Stimulated activated CD4-positive, alpha-beta T cell treated with anti-CD3 and anti-CD28 coated beads, Interleukin-1b, Interleukin-23, amount 100 ng/mL, for 1 hour (primary cell): ENCODE measurements at places on chromosomes 1 and 21.

- no peak for DNase-seq
Measured at GRCh38 chr1:30151826-30152225, 571.6 kb downstream of the MATN1 start.

DNA sequence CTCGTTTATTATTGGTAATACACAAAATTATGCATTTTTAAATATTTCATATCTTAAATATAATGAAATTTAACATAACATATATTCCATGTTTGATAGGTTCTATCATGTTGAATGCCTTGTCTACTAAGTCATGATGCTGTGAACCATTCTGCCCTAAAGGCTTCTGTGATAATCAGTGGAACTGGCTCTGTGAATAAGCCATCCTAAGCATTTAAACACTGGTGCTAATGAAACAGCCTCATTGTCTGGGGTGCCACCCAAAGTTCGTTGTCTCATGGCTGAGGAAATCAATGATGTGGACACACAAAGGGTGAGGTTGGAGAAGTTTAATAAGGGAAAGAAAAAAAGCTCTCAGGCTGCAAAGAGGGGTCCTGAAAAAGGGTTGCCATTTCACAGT is 264.7 kb upstream of the ZRANB2 start:
- no peak for DNase-seq

GRCh38 chr1:201482755-201483154 is 13.8 kb upstream of the PHLDA3 start:
- no peak for DNase-seq

DNA sequence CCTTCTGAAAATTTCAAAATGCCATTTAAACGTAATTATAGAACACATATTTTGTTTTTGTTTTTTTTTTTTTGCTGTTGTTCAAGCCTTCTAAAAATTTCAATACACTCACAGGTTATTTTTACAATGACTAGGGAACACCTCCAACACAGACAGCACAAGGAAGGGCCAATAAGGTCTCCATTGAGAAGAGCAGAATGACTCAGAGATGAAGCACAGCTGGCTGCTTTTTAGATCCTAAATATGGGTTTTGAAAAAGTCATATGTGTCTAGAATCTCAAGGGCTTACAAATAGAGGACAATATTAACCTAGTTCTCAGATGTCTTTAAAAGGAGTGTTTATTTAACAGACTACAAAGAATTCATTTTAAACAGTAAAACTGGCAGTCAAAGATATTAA is 104.6 kb downstream of the NEGR1 start:
- DNase-seq: no peak

- no peak for DNase-seq
Measured at GRCh38 chr1:240426051-240426450, 185.9 kb downstream of the GREM2 start.

GRCh38 chr1:41249319-41249718 is 7.2 kb upstream of the SCMH1 start:
- DNase-seq: no peak

GRCh38 chr1:153544453-153545066 is 1.0 kb downstream of the S100A4 start:
- DNase-seq: no peak

DNA sequence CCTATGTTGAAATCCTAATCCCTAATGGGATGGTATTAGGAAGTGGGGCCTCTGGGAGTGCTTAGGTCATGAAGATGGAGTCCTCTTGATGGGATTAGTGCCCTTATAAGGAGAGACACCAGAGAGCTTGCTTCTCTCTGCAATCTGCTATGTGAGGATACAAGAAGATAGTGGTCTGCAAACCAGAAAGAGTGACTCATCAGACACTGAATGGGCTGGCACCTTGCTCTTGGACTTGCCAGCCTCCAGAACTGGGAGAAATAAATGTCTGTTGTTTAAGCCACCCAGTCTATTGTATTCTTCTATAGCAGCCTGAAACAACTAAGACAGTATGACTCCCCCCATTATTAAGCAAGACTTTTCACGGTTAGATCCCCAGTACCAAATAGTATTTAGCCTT is 43.3 kb downstream of the C8B start:
- DNase-seq: no peak
